ENCODE measurements at places on chromosomes 11 and 22.
A peak's percentile ranks its signal among the peaks of the same experiment; 100 is the strongest.

DNA sequence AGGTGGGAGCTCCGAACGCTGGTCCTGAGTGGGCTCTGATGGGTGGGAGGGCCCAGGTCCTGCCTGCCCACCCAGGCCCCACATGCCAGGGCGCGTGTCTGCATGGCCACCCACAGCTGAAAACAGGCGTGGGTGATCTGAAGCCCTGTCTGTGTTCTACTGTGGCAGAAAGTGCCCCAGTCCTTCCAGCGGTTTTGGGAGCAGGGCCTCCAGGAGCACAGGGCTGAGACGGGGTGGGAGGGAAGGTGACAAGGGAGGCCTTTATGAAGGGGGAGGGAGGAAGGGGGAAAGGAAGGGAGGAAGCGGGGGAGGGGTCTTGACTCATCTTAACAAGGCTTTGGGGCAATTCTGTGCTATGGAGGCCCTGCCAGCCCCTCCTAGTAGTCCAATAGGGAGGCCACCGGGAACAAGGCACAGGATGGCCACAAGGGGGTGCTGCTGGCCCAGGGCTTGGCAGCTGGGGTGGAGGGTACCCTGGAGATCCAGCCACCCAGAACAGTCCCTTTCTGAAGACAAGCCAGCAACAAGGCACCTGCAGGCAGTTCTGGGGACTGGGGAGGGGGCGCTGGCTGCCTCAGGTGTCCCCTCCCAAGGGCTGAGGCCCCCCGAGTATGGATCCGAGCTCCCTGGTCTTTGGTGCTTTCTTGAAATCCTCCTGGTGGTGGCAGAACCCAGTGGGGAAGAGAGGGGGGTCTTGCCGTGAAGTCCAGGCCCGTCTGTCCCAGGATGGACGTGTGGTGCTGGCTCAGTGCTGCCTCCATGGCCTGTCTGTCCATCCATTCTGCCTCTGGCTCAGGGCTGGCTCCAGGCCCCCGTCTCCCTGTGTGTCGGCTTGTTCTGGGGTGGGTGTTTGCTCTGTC lies 6.3 kb upstream of the FADS3 start:
- DNase-seq: peak; percentile 79

DNA sequence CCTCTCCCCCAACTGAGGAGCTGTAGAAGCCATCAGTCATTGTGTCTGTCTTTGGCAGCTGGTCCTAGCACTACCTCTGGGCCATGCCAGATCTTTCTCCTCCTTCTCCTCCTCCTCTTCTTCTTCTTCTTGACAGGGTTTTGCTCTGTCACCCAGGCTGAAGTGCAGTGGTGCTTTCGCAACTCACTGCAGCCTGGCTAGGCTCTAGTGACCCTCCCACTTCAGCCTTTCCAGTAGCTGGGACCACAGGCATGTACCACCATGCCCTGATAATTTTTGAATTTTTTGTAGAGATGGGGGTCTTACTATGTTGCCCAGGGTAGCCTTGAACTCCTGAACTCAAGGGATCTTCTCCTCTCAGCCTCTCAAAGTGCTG lies 50.1 kb upstream of the SHANK2 start:
- no peak for DNase-seq

DNA sequence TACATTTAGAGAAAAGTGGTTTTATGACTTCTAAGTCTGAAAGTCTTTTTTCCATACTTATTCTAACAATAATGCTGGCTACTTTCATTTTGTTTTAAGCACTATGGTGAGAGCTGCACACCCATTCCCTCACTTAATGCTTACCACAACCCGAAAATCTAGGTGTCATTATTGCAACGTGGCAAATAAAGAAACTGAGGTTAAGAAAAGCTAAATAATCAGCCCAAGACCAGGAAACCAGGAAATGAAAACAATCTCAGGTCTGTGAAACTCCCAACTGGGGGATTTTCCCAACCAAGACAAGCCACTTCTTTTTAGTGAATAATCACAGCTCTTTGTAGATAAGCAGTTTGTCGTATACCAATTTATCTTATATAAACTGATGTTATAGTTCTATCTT lies 126.3 kb downstream of the SLC1A2 start:
- no peak for DNase-seq

GRCh38 chr22:27419473-27419872 lies 382.1 kb downstream of the MN1 start:
- no peak for DNase-seq

- DNase-seq: no peak
Observed at GRCh38 chr11:35334385-35335090, 84.8 kb downstream of the SLC1A2 start.

DNA sequence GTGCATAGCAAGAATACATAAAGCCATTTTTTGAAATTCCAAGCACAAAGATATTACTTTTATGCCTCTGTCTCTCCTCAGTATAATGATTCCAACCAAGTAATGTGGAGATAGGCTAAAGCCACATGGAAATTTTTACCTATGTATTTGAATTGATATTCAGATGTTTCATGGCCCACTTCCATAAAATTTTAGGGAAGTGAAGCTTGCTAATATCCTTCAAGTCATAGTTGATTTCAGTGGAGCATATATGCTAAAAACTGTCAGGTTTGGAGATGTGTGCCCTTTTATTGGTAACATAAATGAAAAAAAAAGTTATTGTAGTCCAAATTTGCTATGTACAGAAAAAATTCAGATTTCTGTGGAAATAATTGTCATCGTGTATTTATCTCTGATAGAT lies 12.3 kb downstream of the MS4A4E start:
- DNase-seq: no peak

DNA sequence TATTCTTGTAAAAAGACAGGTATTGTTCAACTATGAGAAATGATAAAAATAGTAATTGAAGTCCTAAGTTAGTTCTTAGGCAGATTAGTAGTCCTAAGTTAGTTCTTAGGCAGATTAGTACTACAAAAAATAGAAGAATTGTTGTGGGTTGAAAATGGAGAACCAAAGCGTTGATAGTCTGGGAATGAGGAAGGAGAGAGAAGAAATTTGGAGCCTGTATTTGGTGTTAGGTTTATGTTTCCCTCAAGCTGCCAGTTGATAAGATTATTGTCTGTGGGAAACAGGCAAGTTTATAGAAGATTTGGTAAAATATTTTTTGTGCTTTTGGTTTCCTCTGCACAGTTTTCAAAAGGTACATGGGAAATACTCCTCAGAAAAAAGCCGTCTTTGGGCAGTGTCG lies 3.6 kb downstream of the BCO2 start:
- no peak for DNase-seq

DNA sequence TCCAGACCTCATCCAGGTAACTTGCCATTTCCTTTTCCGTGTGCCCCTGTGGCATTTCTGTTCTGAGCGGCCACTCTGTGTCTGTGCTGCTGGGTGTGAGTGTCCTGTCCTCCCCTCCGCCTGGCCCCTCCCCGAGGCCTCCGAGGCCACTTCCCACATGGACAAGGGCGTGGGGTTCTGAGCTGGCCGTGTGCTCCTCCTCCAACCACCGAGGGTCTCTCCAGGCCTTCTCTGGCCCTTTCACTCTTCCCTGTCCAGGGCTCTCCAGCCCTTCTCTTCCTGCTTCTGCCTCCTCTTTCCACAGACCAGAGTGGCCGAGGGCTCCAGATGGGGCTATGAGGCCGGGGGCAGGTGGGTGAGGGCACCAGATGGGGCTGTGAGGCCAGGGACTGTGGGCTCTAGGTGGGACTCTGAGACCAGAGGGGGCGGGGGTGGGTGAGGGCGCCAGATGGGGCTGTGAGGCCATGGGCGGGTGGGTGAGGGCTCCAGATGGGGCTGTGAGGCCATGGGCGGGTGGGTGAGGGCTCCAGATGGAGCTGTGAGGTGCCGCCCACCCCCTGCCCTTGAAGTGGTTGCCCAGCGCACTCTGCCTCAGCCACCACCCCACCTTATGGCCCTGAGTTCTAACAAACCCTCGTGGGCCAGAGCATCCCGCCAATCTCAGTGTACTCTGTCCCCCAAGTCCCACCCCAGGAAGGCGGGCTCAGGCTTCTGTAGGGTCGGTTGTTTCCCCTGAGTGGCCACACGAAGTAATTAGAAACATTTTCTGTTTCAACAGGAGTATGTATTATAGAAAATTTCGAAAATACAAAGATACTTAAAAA lies 24.1 kb downstream of the PTDSS2 start:
- DNase-seq: no peak

- DNase-seq: no peak
Observed at GRCh38 chr22:45917146-45917545, 59.8 kb downstream of the WNT7B start.

GRCh38 chr11:117573326-117573725 lies 223.7 kb downstream of the DSCAML1 start:
- no peak for DNase-seq

DNA sequence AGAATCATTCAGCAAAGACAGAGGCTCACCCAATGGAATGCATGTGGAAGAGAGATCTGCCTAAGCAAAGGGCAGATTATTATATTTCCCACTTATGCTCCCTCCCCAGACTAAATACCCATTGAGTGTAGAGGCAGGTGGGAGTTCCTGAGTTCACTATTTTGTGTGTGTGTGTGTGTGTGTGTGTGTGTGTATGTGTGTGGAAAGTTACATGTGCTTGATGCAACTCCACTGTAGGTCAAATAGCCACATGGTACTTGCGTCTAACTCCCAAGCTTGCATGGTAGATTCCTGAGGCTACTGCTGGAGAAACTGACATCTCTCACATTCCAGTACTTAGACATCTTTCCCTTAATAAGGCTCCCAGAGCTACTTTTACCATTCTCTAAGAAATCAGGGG lies 3.4 kb upstream of the COPB1 start:
- DNase-seq: no peak

DNA sequence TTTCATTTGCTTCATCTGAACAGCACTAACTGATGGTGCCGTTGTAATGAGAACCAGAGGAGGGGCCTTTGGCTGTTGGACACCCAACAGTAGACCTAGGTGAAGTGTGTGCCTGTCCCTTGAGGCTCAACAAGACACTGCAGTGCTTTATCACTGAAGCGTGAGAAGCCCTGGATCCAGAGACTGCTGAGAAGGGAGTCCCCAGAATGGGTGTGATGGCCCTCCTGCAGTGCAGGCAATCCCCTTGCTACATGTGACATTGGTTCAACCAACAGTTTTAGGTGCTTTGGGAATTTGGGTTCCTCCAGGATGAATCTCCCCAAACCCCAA lies 125.6 kb downstream of the BRD1 start:
- no peak for DNase-seq

GRCh38 chr11:17770048-17770652 lies 35.6 kb downstream of the KCNC1 start:
- no peak for DNase-seq

GRCh38 chr11:12865863-12866595 lies 143.1 kb upstream of the RASSF10 start:
- DNase-seq: no peak

DNA sequence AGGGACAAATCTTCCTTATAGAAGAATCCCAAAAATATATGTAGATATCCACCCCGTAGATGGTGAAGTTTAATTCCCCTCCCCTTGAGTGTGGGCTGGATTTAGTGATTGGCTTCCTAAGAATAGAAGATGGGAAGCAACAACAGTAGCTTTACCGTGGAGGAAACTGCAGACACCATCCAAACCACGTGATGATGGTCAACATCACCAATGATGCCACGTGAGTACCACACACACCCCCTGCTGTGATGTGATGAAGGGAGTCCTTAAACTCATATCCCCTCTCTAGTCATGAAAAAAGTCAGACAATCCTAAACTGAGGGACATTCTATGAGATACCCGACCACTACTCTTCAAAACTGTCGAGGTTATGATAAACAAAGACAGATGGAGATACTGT lies 76.4 kb upstream of the SLC22A12 start:
- no peak for DNase-seq

DNA sequence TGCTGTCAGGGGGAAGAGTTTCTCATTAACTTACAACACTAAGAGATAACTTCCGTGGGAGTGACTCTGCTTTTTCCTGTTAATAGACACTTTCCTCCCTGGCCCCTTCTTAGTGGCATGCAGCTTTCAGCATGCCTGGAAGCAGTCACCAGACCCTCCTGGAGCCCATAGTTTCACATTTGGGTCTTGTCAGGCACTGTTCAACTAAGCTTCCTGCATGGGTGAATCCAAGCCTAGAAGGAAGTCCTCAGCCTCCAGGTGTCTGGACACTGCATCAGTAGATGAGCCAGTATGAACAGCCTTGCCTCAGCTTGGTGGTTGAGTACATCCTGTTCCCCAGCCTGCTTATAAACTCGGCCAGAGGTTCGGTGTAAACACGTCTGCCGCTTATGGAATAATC lies 68.1 kb downstream of the PPP6R3 start:
- no peak for DNase-seq

- DNase-seq: no peak
Observed at GRCh38 chr11:57402188-57403002, 11.9 kb upstream of the PRG2 start.

DNA sequence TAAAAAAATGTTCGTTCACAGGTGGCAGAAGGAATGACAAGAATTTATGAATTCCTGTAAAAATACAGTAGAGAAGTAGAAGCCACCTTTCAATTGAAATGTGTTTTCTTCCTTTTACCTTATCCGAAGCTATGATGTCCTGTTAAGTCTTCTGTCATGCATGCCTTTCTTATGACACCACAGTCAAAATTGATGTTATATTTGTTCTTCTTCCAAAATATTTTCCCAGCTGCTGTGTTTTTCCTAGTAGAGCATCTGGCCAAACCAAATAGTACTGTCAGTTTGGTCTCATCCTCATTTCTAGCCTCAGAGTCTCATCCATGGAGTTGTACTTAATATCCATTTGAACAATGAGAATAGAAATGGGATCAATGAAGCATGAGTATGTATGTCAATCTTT lies 206.1 kb downstream of the PGR start:
- no peak for DNase-seq

DNA sequence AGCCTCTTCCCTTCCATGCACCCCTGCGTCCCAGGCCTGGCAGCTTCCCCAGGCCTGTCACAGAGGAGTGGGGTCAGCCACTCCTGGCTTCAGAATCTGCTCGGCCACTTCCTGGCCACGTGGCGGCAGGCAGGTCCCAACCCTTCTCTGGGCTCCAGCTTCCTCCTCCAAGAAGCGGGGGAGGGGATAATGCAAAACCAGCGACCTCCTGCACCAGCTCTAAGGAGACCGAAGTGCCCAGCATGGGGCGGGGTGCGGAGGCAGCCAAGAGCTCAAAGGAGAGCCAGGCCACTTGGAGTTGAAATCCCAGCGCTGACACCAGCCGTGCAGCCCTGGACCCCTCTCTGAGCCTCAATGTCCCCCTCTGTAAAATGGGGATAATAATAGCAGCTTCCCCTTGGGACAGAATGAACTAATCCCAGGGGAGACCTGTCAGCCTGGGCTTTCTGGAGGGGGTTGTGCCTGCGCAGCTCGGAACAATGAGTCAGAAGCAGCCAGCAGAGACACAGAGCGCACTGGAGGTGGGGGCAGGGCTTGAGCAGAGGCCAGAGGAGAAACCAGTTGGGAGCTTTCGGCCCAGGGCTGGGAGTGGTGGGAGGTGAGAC lies 22.8 kb upstream of the PICK1 start:
- DNase-seq: peak; percentile 72

GRCh38 chr11:44936525-44936924 lies 14.2 kb downstream of the TP53I11 start:
- peak; percentile 91 for DNase-seq

DNA sequence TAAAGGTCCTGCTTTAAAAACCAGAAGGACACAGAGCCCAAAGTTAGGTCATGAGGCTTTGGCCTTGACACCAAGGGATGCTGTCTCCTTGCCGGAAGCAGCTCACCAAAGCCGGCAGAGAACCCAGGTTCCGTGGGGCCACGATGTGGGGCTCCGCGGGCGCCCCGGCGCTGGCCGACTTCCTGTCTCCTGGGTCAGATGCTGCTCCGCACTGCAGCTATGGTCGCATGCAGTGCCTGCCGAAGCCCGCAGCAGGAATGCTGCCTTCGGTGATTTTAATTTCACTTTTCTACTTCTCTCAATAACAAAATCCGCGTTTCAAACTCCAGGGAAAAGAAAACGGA lies 454 bp upstream of the OTUB1 start:
- DNase-seq: no peak

GRCh38 chr11:36509201-36509639 lies 852 bp downstream of the TRAF6 start:
- DNase-seq: no peak

GRCh38 chr11:117924631-117925170 lies 4.5 kb downstream of the TMPRSS13 start:
- DNase-seq: no peak
